ENCODE measurements at places on chromosomes 7 and 10.
A peak's percentile ranks its signal among the peaks of the same experiment; 100 is the strongest.

- DNase-seq = no peak
These were observed 147.8 kb upstream of the GPR22 start for GRCh38 chr7:107322015-107322414.

DNA sequence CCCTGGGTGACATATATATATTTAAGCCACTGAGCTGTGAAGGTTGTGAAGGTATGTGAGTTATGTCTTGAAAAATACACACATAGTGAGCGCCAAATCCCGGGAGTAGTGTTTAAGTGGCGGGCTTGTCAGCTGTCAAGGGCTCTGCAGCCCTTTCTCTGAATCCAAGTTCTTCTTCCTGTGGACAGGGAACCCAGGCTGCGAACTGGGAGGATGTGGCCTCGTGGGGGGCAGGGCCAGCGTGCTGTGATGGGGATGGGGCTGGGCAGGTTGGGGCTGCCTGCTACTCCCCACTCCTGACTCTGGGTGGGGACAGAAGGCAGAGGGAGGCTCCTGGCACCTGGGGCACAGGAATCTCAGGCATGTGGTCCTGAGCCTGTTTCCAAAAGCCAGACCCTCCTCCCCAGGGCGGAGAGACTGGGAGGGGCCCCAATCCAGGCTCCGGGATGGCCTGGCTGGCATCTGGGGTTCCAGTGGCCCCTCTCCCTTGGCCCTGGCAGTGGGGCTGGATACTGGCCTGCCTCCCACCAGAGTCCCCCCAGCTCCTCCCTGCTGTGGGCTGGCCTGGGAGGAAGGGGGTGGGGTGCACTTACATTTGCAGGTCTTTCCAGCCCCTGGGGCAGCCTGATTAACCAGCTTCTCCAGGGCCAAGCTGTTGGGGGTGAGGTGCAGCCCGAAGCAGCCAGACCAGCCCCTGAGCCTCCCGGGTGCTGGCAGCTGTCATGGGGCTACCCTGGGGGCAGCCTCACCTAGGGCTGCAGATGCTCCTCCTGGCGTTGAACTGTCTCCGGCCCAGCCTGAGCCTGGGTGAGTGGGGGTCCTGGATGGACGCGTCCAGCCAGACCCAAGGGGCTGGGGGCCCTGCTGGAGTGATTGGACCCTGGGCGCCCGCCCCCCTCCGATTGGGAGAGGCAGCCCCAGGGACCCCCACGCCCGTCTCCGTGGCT, at the start of gene UPK3B:
TSS of gene UPK3B (plus strand) at position 622 of the 947 bp plus-strand sequence. CDS start at position 723, 101 bp downstream.
- no peak for DNase-seq

- no peak for DNase-seq
These were observed 114.5 kb downstream of the PLCE1 start for GRCh38 chr10:94108200-94108599.

DNA sequence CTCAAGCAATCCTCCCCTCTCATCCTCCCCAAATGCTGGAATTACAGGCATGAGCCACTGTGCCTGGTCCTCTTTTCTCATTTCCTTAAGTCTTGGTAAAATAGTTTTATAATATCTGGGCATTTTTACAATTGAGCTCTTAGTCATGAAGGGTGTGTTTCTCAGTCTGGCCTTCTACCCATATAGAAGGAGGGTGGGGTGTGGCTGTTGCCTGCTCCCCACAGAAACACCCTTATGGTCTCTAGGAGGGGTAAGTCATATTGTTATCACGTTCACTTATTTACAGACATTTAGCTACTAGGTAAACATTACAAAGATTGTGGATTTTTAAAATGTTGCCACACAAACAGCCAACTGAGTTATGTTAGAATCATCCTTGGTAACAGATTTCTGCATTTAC, 6.7 kb upstream of the OTUD1 start:
- DNase-seq = no peak

GRCh38 chr7:118153551-118154177, 30.3 kb upstream of the LSM8 start:
- DNase-seq = peak; percentile 60

GRCh38 chr7:141875453-141875852, 34.2 kb upstream of the PRSS37 start:
- DNase-seq = no peak

DNA sequence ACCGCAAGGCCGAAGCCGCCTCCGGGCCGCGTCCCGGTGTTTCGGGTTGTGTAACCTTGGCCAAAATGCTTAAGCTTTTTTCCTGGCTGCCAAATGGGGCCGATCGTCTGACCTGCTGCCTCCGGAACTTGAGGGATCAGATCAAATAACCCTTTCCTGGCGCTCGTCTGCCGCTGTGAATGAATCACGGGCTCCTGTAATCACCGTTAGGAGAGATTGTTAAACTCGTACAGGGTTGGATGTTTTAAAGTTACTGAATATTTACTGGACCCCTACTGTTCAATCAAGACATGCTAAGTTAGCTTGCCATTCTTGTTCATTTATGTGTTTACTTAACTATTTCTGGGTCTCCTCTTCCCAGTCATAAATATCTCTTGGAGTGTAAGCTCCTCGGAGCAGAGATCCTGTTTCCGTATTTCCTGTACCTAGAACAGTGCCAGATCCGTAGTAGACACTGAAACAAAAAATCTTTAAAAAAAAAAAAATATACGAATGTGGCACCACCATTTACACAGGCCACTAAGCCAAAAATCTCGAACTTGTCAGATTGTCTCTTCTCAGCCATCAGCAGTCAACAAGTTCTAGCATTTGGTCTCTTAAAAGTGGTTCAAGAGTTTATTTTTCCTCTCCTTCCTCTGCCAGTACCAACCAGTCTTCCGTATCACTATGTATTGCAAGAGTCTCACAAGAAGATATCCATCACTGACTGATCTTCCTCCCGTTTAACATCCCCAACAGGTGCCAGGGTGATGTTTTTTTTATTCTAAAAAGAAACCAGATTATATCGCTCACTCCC, 650 bp upstream of the TM9SF3 start:
- DNase-seq = peak; percentile 91

DNA sequence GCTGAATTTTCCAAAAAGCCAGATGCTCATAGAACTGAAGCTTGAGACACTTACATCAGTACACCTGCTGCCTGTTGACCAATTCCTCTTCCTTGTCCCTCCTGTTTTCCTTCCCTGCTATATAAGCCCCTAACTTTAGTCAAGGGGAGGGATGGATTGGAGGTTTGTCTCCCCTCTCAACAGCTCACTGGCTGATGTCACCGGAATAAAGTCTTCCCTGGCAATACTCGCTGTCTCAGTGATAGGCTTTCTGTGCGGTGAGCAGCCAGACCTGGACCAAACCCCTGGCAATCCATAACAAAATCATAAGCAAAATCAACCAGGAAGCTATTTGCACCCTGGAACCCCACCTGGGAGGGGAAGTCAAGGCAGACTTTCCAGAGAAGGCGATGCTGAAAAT, 929 bp upstream of the IRF5 start:
- no peak for DNase-seq

DNA sequence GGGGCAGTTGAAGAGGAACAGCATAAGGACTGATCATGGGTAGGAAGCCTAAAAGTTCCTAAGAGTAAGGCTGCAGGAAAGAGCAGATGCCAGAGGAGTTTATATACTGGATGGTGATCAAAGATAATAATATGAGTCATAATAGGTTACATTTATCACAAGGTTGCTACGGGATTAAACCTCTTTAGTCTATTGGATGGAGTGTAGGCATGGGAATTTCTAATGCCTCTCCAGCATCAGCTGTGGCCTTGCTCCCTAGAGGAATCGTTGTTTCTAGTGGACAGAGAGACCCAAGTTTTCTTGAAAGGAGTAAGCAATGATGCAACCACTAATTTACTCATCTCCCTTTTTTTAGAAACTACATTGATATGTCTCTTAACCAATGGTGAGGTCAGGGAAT, 213.4 kb downstream of the GPR37 start:
- DNase-seq = no peak

GRCh38 chr7:140983802-140984201, 30.9 kb downstream of the MRPS33 start:
- DNase-seq = peak; percentile 9

- DNase-seq = no peak
These were observed 12.5 kb upstream of the CALML5 start for GRCh38 chr10:5511885-5512280.

GRCh38 chr7:2204446-2204845, 28.3 kb downstream of the MAD1L1 start:
- no peak for DNase-seq

- no peak for DNase-seq
These were observed 135.0 kb downstream of the CDH23 start for GRCh38 chr10:71531485-71532446.

DNA sequence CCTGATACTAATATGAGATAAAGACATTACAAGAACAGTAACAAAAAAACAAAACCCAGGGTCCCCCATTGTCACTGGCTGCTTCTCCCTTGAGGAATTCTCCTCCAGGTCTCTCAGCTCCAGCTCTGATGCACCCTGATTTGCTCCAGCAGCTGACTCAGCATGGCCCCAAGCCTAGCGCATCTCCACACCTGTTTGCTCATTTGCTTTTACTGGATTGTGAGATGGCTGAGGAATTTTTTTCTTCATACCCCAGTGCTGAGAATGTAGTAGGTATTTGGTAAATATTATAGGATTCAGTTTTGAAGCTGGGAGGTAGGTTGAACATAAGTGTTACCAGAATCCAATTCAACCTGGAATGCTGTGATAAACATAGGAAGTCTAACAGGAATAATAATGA, 171.9 kb downstream of the PKD1L1 start:
- no peak for DNase-seq

DNA sequence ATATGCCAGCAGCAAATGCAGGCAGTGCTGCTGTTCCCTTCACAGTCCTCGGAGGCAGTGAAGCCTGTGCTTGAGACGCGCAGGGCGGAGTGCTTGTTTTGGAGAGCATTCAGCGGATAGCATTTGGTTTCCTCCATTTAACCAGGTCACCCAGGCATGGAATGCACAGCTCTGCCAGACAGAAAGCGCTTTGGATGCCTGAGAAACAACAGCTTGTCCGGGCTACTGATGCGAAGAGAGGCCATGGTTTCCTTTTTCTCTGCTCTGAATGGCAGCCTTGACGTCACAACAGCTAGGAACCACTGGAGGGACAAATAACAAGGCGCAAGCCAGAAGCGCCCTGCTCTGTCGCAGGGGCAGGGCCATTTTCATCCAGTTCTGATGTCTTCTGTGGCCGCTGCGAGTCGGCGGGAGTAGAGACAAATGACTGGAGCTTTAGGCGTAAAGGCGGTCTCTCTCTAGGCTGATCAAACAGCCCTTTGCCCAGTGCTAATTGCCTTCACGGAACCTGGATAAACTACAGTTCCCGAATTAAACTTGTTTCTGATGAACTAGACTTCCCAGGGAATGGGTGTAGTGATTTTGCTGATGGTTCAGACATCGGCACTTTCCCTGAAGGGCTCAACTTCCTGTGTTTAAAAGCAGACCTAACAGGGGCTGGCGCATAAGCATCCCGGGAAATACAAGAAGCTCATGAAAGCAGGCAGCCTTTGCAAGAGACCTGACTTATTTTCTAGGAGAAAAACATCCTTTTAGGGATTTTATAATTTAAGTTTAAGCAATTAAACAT, 187.6 kb upstream of the KLF14 start:
- DNase-seq = no peak

DNA sequence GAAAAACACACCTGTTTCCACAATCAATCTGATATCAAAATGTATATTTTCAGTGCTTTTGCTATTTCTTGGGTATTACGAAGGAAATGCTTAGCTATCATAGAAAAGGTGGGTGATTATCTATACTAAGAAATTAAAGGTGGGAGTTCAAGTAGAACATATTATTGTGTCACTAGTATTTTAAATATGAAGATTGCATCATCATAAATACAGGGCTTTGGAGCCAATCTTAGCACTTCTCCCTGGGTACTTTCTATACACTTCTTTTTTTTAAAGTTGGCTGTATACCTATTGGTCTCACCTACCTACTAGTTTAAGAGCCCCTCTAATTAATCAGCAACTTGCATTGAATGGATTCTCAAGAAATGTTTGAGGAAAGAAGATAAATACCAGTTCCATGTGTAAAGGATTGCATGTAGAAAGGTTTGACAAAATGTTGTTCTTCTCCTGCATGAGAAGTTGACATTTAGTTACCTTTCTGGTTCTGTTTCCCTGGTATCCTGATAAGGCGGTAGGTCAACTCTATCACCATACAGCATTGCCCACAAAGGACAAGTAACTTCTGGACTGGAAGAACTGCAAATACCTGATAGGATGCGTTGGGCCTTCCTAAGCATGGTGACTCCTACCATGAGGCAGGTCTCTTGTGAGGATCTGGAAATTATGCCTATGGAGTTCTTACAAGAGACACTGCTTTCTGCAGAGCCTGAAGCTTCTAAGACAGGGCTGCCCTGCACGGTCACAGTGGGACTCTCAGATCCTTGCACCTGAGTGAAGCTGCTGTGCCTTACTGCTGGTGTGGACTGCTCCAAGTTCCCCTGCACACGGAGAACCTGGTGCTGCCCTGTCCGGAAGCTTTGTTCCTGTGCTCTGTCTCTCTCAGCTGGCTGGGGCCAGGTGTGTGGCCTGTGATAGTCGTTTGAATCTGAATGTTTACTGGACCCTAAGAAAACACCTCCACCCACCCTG, 32.1 kb upstream of the PDSS1 start:
- DNase-seq = no peak

DNA sequence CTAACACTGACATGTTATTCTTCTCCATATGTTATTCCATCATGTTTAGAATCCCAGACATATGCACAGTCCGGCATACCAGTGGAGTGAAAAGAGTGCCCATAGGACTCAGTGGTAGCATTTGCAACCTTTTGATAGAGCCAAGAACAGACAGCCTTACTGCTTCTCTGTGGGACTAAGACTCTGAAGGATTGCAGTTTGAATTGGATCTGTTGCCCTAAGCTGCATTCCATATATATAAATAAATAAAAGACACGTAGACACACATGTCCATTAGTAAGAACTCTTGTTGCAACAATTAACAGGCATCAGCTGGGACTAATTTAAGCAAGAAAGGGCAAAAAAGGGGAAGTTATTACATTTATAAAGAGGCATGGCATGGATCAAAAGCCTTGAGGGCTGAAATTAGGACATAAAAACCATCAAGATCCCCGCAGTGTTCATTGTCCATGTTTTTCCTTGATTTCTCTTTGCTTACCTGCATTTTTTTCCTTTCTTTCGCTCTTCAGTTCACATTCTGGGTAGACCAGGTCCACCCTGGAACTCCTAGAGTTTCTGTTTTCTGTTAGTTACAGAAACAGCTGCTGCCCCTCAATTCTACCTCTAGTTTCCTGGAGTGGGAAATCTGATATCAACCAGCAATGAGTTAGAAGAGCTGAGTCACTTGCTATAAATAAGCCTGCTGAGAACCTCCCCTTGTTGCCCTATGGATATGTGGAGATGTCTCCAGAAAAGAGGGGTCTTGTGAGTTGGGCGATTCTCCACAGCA, 132.4 kb downstream of the SORCS1 start:
- DNase-seq = no peak

GRCh38 chr7:137298464-137298794, 45.1 kb downstream of the PTN start:
- no peak for DNase-seq
